ENCODE measurements at places on chromosomes 3 and 15.

DNA sequence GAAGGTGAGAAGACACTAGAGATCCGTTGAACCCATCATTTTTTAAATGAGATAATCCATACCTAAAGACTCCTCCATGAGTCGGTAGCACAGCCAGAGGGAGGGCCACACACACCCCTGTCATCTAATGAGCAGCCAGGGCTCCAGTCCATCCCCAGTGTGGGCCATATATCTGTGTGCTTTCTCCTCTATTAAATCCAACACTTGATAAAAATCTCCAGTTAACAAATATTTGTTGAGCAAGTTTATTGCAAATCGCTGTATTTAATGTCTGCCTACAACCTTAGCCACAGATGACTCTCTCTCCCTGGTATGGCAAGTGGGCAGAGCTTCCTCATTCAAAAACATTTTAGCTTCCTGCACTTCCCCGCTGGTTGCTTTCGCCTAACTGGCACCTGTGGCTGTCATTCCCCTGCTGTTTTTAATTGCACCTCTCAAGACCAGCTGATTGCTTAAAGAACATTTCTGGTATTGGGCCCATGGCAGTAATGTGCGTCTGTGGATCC lies 82.8 kb downstream of the SMAD3 start:
- no peak for DNase-seq

GRCh38 chr3:50607271-50608091 lies 4.1 kb downstream of the CISH start:
- DNase-seq, result no peak

DNA sequence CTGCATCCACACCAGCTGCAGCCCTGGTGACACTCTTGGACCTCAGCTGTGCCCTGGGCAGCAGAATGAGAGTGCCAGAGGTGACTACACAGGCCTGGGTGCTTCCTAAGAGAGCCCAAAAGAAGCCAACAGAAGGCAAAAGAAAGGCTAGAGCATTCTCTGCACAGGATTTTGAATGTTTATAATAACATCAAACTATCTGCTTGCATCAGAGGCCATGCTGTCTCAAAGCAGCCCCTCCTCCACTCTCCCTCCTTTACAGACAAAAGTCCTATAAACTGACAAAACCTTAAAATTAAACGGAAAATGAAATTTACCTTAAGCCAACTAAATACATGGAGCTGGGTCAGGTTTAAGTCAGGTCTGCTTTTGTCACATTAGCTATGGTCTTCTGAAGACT lies 95.6 kb downstream of the ETFA start:
- no peak for DNase-seq

DNA sequence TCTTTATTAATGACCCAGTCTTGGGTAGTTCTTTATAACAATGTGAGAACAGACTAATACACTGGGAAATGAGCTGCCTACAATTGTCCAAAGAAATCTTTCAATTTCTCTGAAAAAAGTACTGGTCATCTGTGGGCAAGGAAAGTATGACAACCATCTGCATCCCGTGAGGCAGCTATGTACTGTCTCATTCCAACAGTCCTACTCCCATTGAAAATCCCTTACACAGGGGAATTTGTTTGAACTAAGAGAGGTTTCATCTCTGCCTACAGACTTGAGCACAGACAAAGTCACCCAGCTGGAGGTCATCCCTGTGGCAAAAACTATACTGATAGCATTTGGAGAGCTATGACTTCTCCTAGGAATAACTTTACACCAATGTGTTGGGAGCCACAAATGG lies 27.1 kb downstream of the SHC4 start:
- no peak for DNase-seq

GRCh38 chr15:38758043-38758442 lies 193.4 kb upstream of the RASGRP1 start:
- no peak for DNase-seq

DNA sequence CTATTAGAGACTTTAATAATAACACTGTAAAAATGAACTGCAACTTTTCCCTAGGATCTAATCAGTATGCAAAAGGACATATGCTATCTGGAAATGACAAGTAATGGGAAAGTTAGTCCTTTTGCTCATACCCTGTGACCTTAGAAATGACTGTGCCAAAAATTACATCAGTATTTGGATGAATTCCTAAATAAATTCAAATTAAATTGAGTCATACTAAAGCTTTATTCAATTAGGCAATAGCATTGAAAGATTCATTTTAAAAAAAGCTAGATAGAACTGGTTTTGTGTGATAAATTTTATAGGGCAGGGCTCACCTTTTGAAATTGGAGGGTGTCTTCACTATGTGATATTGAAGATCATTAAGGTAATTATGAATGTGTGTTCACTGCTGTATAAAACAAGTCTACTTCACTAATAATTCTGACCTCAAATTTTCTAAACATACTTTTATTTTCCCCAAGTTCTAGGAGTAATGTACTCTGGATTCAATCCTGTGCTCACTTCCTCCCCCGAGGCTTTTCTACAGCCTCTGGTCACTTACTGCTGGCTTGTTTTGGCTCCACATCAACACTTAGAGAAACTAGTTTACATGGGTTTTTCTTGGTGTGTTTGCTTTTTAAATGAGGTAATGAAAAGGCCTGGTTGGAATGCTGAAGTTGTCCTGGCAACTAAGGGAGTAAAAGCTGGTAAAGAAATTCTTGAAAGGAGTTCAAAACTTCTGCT lies 44.4 kb upstream of the SPTSSB start:
- no peak for DNase-seq

GRCh38 chr3:30263925-30264313 lies 342.5 kb upstream of the TGFBR2 start:
- DNase-seq, result no peak

DNA sequence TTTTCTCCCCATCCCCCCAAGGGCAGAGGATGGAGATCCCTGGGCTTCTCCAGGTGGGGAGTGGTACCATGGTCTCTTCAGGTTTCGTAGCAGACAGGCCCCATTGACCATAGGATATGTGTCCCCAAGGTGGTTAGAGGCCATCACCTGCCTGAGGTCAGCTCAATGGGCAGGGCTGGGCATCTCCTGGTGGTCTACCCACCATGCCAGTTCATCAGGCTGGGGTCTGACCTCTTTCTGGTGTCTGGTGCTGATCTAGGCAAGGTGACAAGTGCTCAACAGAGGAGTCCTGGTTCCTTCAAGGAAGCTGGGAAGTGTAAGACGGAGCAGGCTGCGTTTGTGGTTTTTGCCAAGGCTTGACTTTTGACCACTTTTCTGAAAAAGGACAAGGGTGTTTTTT lies 71.4 kb downstream of the SMAD3 start:
- DNase-seq, result no peak

DNA sequence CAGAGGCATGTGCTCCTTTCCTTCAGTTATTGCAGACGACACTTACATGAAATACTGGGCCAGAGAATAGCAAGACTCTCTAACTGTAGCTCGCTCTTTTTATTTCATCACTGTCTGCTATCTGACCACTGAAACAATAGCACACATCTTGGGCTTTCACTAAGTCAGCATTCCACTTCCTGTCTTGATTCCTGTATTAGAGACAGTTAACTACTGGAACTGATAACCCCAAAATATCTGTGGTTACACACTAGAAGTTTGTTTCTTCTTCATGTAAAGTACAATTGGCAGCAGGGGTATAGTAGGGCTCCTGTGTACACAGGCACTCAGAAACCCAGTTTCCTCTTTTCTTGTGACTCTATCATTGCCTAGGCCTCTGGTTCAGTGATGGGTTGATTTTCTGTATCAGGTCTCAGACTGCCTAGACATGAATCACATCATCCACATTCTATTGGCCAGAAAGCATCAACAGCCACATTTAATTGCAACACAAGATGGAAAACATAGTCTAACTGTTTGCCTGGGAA lies 230.2 kb upstream of the CD96 start:
- DNase-seq, result no peak

GRCh38 chr3:66480666-66481065 lies 20.2 kb downstream of the LRIG1 start:
- no peak for DNase-seq

DNA sequence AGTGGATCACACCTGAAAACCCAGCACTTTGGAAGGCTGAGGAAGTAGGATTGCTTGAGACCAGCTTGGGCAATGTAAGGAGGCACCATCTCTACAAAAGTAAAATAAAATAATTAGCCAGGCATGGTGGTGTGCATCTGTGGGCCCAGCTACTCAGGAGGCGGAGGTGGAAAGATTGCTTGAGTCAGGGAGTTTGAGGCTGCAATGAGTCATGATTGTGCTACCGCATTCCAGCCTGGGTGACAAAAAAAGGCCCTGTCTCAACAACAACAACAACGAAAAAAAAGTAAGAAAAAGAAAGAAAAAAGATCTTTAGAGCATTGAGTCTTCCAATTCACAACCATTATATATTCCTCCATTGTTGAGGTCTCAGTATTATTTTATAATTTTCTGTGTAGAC lies 192.4 kb upstream of the DPH6 start:
- DNase-seq, result no peak

DNA sequence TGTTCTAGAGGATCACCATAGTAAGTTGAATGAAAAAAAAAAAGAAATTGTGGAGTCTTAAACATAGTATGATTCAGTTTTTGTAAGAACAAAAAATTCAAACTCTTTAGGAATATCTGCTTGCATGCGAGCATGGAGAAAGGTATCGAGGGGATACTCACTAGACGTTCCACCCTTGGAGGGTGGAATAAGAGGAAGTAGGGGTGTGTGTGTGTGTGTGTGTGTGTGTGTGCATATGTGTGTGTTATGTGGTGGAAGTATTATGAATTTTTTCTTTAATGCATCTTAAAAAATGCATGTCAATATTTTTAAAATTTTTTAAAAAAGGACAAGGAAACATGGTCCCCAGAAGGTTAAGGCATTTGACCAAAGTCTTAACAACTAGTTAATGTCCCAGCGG lies 26.5 kb upstream of the SIAH2 start:
- DNase-seq, result no peak

GRCh38 chr3:61224823-61225222 lies 26.4 kb downstream of the FHIT start:
- no peak for DNase-seq

DNA sequence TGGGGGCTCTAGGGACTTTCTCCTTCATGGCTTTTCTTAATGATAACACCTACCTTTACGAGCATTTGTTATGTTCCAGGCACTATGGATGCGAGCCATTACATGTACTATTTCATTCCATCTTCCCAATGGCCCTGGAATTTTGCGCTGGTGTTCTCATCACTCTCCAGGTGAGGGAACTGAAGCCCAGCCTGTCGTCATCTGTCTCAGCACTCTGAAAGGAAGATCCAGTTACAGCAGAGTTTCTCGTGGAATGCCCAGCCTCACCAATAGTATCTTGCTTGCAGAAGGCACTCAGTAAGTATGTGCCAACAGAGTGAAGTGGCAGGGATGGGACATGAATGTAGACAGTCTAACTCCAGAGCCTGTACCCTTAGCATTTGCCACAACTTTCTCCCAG lies 56.8 kb downstream of the NOX5 start:
- DNase-seq, result no peak

DNA sequence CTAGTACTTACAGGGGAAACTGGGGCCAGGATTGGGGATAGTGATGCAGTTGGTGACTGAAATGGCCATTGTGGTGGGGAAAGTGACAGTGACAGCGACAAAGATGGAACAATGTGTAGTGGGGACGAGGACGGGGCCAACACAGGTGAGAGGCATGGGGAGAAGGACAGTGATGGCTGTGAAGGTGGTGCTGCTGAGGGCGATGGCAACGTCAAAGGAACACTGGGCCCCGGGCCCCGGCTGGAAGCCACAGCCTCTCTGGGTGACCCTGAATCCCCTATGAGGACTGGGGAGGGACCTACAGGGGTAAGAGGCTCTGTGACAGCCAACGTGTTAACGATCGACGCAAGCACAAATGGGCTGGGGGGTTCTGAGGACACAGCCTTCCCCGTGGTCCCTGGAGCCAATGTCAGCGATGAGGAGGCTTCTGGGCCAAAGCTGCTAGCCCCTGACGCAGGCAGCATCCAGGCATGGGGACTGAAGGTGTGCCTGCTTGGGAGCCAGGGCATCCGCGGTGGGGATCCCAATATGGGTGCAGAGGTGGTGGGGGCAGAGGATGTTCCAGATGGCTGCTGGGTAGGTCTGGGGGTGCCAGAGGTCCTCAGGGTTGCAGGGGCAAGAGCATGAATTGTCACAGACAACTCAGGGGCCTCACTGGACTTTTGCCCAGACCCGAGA lies 25.2 kb upstream of the GOLGA6C start:
- DNase-seq, result no peak

DNA sequence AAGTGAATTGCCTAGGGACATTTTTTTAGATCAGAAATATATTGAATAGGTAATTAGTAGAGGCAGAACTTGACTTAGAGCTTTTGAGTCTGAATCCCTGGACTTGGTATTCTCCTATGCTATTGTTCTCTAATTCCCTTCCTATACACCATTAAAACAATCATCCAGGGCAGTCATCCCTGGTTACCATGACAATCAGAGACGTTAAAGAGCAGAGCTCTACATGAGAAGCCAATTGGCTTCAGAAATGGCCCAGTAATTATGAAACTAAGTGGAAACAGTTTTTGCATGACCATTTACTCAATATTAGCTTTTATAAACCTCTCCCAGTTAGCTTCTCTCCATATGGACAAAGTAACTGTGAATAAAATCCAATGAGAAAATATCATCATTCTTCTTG lies 182.1 kb upstream of the TP63 start:
- no peak for DNase-seq

DNA sequence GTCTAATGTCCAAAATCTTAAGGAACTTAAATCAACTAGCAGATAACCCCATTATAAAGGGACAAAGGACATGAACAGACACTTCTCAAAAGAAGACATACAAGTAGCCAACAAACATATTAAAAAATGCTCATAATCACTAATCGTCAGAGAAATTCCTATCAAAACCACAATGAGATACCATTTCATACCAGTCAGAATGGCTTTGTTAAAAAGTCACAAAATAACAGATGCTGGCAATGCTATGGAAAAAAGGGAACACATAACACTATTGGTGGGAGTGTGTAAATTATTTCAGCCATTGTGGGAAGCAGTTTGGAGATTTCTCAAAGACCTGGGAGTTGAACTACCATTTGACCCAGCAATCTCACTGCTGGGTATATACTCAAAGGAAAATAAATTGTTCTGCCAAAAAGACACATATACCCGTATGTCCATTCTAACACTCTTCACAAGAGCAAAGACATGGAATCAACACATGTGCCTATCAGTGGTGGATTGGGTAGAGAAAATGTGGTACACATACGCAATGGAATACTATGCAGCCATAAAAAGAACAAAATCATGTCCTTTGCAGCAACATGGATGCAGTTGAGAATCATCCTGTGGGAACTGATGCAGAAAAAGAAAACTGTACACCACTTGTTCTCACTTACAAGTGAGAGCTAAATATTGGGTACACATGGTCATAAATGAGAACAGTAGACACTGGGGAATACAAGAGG lies 78.5 kb downstream of the TCF12 start:
- no peak for DNase-seq

Measured in esophagus squamous epithelium (tissue), 5 donors.